H7 (cell line): ENCODE measurements at places on chromosomes 11 and 22. TPM values are rescaled to one million over a fixed set of nuclear protein-coding genes. Genes with fewer than 3 reads are reported as not detected.
A peak's percentile ranks its signal among the peaks of the same experiment; 100 is the strongest.

DNA sequence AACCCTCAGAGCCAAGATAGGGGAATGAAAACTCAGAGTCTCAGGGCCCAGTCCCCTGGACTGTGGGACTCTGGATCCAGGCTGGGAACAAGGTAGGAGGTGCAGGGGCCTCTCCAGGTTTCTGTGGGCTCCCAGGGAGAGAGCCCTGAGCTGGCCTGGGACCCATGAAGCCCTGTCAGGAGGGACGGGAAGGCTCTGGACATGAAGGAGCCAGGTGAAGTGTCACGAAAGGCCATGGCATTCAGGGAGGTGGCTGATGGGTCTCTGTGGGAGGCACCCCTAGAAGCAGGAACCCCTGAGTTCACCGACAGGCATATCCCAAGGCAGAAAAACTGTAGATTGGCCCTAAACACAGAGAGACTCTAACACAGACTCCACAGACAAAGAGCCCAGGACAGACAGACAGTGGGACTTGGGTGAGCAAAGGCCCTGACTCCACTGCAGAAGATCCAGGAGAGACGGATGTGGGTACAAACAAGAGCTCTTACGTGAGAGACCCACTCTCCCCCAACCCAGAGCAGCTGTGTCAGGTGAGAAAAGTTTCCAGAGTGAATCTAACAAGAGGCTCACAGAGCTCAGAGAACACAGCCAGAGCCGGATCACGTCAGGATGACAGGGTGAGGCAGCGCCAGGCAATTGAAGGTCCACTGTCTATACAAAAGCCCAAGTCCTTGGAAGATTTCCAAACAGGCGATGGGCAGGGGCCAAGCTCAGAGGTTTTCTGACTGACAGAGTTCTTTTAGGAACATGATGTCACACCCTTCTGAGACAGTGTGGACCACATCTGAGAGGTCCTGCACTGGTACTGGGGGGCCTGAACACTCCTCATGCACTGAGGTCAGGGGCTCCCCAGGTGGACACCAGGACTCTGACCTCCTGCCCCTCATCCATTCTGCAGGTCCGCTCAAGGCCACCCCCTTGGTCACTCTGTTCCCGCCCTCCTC is 27.4 kb downstream of the IGLL5 start:
- DNase-seq: no peak

DNA sequence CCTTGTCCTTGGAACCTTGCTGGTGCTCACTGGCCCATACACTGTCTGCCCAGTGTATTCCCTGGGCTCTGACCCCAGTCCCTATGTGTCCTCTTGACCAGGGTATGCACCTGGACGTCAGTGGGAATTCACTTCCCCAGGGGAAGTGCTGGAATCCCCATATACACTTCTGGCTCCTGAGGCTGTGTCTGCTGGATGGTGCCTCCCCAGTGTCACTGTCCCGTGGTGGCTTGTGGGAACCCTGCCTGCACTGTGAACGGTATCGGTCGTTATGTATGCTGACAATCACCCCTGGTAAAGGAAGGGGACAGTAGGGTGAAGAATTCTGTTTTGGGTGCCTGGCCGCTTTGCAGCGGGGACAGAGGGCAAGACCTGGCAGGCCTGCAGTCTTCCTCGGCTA is 95.9 kb downstream of the RRM1 start:
- peak; percentile 8 for DNase-seq

DNA sequence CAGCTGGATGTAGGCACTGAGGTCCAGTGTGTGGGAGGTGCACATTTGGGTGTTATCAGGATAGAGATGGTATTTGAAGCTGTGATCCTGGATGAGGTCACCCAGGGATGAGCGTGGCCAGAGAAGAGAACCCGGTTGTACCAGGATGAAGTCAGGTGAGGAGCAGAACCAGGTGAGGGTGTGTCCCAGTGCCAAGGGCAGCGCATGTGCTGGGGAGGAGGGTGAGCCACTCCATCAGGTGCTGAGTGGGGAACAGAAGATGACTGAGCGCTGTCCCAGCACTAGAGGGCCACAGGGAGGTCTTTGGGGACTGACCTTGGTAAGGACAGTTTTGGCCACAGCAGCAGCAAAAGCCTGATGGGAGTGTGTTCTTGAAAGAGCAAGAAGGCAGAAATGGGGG is 2.7 kb downstream of the ARL2 start:
- DNase-seq: no peak

DNA sequence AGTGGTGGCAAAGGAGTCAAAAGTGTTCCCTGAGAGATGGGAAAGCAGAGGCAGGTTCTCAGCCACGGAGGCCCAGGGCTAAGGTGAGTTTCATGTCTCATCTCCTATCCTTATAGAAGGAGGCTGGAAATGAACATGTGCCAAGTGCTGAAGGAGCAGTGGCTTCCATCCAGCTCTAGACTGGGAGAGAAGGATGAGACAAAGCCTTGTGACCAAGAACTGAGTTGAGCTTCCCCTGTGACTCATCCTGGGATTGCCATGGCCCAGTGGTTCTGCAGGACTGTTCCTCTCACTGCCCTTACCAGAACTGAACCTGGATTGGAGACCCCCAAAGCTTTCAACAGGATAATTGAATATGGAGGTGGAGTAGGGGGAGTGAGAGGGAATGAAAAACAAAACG is 16.7 kb upstream of the OR9Q1 start:
- DNase-seq: no peak

DNA sequence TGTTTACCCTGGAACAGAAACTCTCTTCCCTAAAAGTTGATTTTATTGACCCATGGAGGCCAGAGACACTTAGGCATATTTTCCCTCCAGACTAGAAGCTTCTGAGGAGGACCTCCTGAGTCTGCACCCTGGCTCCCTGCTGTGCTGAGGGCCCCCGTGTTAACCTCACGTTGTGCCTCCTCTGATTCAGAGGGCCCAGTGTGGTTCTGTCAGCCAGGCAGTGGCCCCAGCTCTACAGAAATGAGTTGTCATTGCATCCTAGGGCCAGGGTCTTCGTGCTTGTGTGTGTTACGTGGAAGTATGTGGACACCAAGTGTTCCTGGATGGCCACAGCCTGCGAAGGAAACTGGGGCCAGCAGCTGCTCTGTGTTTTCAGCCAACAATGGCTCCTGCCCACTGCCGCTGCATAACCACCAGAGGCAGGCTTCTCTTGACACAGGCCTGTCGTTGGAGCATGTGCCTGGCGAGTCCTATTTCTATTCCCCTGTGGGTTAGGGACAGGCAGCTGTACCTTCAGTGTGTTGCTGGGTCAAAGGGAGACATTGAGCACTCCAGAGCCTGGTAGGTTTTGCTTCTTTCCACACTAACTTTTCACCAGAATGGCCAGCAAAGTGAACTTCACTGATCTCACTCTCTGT is 44.5 kb downstream of the MED15 start:
- DNase-seq: peak; percentile 32

- no peak for DNase-seq
Observed at GRCh38 chr22:44599500-44600140, 101.6 kb upstream of the RTL6 start.

DNA sequence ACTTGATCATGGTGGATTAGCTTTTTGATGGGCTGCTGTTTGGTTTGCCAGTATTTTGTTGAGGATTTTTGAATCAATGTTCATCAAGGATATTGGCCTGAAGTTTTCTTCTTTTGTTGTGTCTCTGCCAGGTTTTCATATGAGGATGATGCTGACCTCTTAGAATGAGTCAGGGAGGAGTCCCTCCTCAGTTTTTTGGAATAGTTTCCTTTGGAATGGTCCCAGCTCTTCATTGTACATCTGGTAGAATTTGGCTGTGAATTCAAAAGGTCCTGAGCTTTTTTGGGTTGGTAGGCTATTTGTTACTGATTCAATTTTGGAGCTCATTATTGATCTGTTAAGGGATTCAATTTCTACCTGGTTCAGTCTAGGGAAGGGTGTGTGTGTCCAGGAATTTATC is 78.1 kb downstream of the CTSC start:
- no peak for DNase-seq

GRCh38 chr11:96294289-96294688 is 48.7 kb downstream of the MAML2 start:
- DNase-seq: no peak

GRCh38 chr11:73248526-73249185 is 23.5 kb upstream of the P2RY6 start:
- DNase-seq: no peak

GRCh38 chr22:41237707-41238569 is 2.8 kb downstream of the CHADL start:
- peak; percentile 97 for DNase-seq

DNA sequence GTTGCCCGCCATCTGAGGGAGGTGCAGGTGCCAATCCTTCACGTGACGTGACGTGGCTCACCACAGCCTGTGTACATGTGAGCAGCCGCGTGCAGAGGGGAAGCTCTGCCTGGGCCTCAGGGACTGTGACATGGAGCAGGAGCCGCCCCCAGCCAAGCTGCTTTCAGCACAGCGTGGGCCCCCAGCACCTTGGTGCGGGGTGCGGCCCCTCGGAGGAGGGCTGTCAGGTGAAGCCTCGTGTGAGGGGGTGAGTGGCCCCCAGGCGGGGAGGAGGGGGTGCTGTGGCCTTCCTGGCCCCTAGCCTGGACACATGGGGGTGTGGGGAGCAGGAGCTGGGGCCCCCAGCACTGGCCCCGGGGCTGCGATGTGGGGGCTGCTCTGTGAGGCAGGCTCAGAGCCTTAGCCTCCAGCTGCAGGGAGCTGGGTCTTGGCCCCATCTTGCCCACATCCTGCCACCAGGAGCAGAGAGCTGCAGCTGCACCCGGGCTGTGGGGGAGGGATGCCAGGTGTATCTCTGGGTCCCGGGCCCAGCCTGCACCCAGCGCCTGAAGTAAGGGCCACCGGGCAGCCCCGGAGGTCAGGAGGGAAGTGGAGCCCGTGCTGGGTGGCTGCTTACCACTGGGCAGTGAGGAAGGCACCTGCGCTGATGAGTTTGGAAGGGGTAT is at the start of gene ADORA2A:
Gene ADORA2A (plus strand): TSS at position 100 of the 665 bp plus-strand sequence. CDS start 5,806 bp downstream, outside the sequence.
- peak; percentile 67 for DNase-seq

DNA sequence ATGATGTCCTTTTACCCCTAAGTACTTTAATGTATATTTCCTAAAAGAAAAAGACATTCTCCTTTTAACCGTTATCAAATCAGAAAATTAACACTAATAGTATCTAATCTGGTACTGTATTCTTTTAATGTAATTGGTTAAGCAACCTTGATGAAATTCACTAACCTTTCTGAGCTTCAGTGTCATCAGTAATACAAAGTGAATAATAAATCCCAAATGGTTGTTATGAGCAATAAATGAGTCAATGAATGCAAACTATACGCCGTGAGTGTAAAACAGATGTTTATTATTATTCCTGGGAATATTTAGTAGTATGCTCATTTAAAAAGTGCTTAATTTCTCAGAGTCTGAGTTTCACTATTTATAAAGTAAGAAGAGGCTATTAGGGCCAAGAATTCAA is 21.5 kb downstream of the UEVLD start:
- no peak for DNase-seq

DNA sequence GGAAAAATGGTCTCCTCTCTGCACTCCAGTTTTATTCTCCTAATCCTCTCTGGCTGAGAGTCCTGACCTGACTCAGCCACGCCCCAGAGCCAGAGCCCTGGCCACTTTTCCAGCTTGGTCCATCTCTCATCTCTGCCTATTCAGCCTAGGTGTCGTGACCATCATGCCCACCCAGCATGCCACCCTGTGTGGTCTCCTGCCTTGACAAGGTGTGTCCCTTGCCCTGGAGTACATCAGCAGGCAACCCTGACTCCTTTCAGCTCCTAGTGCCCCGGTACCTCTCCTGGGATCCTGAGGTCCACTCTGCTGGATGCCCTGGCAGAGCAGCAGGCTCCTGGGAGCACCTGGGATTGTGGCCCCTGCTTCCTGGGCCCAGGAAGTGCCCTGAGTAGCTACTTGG is 52.8 kb downstream of the ZNRF3 start:
- DNase-seq: no peak

DNA sequence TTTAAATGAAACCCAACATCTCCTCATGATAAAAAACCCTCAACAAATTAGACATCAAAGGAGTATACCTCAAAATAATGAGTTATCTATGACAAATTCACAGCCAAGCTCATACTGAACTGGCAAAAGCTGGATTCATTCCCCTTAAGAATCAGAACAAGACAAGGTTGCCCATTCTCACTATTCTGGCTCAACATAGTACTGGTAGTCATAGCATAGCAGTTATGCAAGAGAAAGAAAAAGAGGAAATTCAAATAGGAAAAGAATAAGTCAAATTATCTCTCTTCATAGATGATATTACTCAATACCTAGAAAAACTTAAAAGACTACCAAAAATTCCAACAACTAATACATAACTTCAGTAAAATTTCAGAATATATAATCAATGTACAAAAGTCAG is 29.4 kb upstream of the XKR3 start:
- no peak for DNase-seq

DNA sequence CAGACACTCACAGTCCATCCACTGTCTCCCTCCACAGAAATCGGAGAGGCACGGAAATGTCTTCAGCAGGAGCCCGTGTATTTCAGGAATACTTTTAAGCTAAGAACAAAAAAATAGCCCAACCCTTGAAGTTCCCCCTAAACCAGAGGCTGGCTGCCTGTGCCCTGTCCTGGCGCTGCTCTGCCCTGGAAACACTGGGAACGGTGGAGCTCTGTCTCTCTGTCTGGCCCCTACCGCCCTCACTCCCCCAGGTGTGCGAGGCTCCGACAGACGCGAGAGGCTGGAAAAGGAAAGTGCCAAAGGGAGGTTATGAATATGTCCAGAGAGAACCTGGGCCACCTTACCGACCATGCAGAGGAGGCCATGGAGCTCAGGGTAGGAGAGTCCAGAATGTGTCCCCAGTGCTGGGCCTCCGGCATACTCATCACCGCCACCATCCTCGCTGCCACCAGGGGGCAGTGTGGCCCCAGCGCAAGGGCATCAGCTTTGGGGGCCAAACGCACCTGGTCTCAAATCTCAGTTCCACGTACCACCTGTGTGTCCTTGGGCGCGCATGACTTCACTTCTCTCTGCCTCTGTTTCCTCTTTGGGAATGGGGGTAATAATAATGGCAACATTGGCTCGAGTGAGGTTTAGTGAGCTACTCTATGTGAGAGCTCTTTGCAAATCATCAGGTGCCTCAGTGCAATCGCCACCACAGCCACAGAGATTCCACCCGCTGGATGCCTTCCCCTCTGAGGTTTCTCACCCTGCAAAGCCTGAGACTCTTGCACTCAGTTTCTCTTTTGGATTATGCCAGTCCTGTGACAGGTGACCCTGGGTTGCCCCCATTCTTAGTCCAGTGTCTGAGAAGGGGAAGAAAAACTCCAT is 10.4 kb upstream of the SLCO2B1 start:
- peak; percentile 90 for DNase-seq

ASPHD2 gene
- total RNA-seq: 6.2 and 7.4 TPM in 2 replicates

OR6A2 gene
- total RNA-seq: 0.04 and 0.07 TPM in 2 replicates

MFNG gene
- total RNA-seq: 1.3 and 5.1 TPM in 2 replicates

CASP1 gene
- not detected in 2 replicates for total RNA-seq

RFPL2 gene
- total RNA-seq: 0.15 and 0.45 TPM in 2 replicates

KCNE3 gene
- 26.7 and 27.5 TPM in 2 replicates for total RNA-seq

PLEKHB1 gene
- total RNA-seq: 2.3 and 5.8 TPM in 2 replicates

GDPD4 gene
- total RNA-seq: not detected in 2 replicates

EHF gene
- 1.4 TPM in 1 of 2 replicates, not detected in the other for total RNA-seq

RPL3 gene
- total RNA-seq: 3,029 and 3,176 TPM in 2 replicates

SCO2 gene
- 1.2 TPM in 1 of 2 replicates, not detected in the other for total RNA-seq

PRCP gene
- 46.4 and 49.9 TPM in 2 replicates for total RNA-seq
